Activated CD8-positive, alpha-beta T cell treated with anti-CD3 and anti-CD28 coated beads, Interleukin-2, amount 10 ng/mL, durations not matched to agents 7 days and 5 days (primary cell): ENCODE measurements at places on chromosomes 11 and 22. TPM values are rescaled to one million over a fixed set of nuclear protein-coding genes. Genes with fewer than 3 reads are reported as not detected.

Gene SCGB2A2
- total RNA-seq, result not detected

Gene TSPAN18
- total RNA-seq, result 7.5 TPM

Gene SNX32
- total RNA-seq, result 0.44 TPM

Gene DDX25
- total RNA-seq, result not detected

Gene LRRC56
- 2.2 TPM for total RNA-seq

Gene AQP11
- total RNA-seq, result 0.39 TPM

Gene CARD18
- not detected for total RNA-seq

Gene CCDC15
- 7.7 TPM for total RNA-seq

Gene TMEM151A
- total RNA-seq, result not detected

Gene KRTAP5-7
- total RNA-seq, result not detected

Gene CLTCL1
- total RNA-seq, result 0.58 TPM

Gene SLC22A12
- total RNA-seq, result not detected

Gene ACR
- total RNA-seq, result not detected

Gene HBB
- not detected for total RNA-seq

Gene MRGPRF
- not detected for total RNA-seq

Gene DDTL
- total RNA-seq, result not detected

Gene GPR83
- not detected for total RNA-seq

Gene WNT11
- total RNA-seq, result 0.26 TPM
